ENCODE measurements at places on chromosomes 16 and 17.

DNA sequence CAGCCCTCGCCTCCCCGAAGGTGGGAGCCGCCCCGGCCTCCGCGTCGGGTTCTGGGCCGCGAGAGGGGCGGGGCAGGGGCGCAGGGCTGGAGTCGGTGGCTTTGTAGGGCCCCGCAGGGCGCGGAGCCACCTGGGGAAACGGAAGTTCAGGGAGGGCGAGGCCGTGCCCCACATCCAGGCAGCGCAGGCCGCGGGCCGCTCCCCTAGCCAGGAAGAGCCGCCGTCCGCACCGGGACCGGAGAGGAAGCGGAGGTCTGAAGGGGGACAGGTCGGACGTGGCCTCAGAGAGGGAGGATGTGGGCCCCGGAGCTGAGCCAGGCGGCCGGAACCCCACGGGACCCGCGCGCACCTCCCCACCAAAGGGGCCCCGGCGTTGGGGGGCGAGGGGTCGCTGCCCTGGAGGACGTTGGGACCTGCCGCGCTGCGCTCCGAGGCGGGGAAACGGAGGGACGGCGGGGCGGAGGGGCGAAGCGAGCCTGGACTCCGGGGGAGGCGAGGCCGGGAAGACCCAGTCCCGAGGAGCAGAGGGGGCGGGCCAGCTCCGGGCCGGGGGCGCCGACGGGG lies 482 bp upstream of the SLC16A3 start:
- no peak for DNase-seq

DNA sequence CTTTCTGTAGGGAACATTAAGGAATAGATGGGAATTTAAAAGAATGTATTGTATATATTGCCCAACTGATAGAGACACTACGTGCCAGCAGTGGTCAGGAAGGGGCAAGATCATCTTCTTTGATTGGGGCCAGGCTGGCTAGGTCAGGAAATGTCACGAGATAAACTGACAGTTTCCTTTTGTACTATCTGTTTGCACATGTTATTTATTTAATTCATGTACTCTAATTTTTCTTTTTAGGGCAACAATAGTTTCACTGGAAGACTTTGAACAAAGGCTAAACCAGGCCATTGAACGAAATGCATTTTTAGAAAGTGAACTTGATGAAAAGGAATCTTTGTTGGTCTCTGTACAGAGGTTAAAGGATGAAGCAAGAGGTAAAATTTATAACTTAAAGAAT lies 12.6 kb downstream of the NDEL1 start:
- no peak for DNase-seq

GRCh38 chr17:57929386-57929785 lies 25.8 kb downstream of the CUEDC1 start:
- DNase-seq = no peak

DNA sequence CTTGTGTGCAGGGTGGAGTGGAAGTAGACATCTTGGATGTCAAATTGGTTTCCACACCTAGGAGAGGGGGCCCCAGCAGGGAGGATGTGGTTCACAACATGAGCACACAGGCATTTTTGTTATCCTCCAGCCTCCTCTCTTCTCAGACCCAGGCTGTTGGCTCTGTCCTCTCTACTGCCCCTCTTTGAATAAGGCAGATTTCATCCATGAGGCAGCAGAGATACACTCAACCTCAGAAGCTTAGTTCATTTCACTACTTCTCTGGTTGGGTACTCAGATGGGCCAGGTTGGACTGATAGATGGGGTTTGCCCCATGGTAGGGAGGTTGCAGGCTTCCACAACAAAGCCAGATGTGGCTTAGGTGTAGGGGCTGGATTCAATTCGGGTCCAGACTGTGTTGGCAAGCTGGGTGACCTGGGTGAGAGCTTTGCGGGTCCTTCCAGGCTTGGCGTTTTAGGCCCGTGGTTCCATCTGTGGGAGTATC lies 22.2 kb upstream of the NFATC3 start:
- no peak for DNase-seq

DNA sequence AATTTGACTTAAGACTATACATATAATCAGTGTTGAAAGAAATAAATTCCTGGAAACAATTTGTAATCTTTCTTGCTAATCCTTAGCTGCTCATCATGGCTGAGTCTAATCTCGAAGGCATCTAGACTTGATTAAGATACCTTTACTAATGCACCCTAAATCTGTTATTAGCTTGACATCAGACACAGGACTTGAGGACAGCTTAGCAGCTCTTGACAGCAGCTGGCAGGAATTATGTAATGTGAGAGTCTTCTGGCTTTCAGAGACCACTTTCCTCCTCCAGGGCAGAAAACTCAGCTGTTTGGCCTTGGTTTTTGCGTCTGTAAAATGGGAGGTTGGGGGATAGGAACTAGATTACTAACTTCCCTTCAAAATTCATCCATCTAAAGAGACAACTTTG lies 7.1 kb upstream of the MPP2 start:
- DNase-seq = no peak

DNA sequence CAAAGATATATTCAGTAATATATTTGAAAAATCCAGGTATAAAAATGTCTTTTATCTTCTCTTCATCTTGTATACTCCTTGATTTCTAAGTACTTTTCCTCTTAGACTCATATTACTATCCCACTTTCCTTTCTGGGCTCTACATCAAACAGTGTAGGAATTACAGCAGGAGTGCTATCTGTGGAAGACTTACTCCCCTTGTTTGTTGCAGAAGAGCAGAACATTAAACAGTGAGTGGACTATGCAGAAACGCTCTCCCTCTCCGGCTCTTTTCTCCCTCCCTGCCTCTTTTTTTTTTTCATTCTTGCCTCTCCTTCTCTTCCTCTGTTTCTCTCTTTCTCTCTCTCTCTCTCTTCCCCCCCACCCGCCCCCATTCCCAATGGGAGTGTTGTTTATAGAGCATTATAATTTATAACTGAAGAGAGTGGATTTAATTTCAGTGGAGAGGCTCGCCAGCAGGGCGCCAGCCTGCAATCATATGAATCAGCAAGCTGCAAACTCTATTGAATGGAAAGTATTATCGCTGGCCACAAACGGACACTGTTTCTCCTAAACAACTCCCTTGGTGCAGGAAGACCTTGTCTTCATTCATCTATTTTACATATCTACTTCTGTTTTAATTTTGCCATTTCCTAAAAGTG lies 242.3 kb upstream of the TBX2 start:
- DNase-seq = no peak

- DNase-seq = no peak
Measured at GRCh38 chr17:32628271-32629044, 141.7 kb downstream of the CDK5R1 start.

GRCh38 chr17:66675273-66675990 lies 159.5 kb upstream of the CACNG5 start:
- no peak for DNase-seq

DNA sequence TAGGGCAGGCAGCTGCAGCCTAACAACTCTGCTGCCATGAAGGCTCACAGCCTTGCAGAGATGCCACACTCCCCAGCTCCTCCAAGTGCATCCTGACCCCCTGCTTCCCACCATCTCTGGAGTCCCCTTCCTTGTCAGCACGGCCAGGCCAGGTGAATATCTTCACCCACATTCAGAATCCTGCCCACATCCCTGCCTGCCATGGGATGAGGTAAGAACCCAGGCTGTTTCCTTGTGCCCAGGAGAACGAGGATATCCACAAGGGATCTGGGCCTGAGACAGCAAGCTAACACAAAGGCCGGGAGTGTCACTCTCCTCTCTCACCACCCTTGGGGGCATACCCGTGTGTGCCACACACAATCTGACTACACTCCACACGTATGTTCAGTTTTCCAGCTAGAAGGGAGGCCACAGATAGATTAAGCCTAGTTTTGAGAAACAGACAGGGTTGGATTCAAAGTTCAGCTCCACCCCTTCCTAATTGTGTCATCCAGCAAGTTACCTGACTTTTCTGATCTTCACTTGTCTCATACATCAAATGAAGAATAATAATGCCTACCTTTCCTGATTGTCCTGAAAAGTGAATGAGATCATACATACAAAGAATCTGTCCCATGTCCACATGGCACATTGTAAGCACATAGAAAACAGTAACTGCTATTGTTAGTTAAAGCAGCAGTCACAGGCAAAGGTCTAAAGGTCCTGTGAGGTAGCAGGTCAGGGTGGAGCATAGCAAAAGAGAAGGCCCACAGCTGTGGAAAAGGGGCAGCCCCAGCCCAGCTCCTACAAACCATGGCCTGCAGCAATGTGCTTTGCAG lies 17.4 kb upstream of the SUPT4H1 start:
- no peak for DNase-seq

GRCh38 chr16:69324585-69325253 lies 5.7 kb downstream of the PDF start:
- DNase-seq = no peak

DNA sequence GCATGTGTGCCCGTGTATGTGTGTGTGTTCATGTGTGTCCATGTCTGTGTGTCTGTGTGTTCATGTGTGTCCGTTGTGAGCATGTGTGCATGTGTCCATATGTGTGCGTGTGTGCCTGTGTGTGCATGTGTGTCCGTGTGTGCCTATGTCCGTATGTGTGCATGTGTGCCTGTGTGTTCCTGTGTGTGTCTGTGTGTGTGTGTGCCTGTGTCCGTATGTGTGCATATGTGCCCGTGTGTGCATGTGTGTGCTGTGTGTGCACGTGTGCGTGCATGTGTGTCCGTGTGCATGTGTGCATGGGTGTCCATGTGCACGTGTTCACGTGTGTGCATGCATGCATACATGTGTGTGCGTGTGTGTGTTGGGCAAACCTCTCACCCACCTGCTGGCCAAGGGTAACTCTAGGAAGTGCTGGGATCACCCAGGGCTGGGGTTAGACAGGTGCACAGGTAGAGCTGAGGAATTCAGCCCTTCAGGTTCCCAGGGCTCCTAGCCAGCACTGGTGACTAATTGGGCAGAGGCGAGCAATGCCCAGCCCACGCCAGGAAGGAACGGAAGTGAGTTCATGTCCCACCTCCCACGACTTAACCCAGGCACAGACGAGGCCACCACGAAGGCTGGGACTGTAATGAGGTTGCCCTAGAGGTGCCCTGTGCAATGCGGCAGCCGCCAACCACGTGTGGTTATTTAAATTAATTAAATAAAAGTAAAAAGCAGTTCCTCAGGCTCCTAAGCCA lies 8.2 kb upstream of the CSNK1D start:
- peak; percentile 97 for DNase-seq

DNA sequence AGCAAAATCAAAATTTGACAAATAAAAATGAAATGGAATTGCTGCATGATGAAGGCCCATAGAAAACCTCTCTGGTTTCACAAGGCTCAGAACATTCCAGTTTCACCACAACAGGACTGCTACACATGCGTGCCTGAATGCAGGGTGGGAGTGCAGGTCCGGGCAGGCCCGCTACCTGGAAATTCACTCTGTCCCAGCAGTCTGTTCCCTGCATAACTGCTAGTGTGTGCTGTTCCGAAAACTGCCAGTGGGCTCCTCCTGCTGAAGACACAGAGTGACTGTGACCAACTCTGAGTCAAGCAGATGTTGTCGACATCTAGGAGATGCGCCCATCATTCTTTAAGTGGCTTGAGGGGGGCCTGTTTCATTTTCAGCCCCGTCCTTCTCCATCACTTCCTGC lies 284.8 kb upstream of the MAF start:
- no peak for DNase-seq

- DNase-seq = no peak
Measured at GRCh38 chr16:84955427-84955826, 55.9 kb downstream of the ZDHHC7 start.

GRCh38 chr17:39551879-39552278 lies 55.8 kb downstream of the NEUROD2 start:
- no peak for DNase-seq

- peak; percentile 4 for DNase-seq
Measured at GRCh38 chr17:80028030-80028429, 7.6 kb downstream of the TBC1D16 start.

- DNase-seq = peak; percentile 71
Measured at GRCh38 chr17:82283208-82283749, 9.8 kb upstream of the CSNK1D start.

- DNase-seq = no peak
Measured at GRCh38 chr17:48894886-48895285, 2.3 kb downstream of the ATP5MC1 start.

DNA sequence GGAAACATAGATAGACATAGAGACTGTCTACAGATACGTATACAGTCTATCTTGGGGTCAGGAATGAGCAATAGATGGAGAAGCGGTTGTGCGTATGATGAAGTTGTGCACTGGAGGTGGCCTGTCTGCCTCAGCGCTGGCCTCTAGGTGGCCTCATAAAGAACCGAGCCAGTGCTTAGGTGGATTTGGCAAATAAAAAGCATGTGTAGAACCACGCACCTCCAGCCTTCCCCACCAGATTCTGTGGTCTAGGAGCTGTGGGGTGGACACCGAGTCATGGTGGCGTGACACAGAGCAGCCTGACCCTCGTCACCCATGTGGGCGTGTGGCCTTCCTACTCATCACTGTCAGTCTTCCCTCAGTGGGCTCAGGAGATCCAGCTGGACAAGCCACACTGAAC lies 34.0 kb downstream of the PGS1 start:
- no peak for DNase-seq

GRCh38 chr16:25235991-25236390 lies 19.2 kb downstream of the AQP8 start:
- no peak for DNase-seq

DNA sequence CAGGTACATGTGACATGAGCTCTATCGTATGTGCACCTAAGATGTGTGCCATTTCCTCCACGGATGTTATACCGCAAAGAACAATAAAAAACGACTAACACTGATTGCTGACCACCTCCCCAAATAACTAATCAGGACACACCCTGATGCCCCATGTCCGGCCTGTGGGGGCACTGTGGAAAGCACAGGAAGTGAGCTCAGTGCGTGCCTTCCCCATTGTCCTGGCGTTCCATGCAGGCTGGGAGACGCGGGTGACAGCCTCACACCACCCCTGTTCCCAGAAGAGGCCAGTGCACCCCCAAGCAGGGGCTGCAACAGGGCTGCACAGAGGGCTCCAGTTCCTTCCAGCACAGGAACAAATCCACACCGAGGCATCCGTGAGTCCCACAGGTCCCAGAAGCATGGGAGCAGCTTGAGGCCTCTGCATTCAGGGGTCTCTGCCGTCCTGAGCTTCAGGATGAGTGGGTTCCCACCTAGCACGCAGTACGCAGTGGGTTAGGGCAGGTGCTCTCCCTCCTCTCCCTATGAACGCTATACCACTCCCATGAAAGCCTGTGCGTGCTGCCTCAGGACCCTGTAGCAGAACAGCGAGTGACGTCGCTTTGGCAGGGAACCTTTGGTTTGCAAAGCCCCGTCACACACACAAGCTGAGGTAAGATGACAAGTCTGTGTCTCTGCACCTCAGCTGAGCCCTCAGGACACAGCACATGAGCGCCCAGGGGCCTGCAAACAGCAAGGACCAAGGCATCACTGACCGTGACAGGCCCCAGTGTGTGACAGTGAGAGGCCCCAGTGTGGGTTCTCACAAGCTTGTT lies 117.7 kb downstream of the ZNF778 start:
- DNase-seq = no peak

DNA sequence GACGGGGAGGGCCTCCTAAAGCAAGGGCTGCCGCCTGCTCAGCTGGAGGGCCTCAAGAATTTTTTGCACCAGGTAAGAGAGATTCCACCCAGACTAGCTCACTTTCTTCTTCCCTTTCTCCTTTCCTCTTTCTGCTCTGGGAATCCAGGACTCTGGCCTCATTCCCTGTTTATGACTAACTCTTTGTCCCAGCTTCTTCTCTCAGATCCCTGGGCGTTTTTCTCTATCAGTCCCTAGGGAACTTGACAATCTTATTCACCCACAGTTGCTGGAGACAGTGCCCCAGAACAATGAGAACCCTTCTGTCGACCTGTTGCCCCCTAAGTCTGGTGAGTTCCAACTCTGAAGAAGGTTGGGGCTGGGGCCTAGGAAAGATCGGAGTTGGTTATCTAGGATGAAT lies 15.6 kb downstream of the CNTROB start:
- no peak for DNase-seq
